ENCODE measurements at places on chromosomes 4 and X. TPM values are rescaled to one million over a fixed set of nuclear protein-coding genes. Genes with fewer than 3 reads are reported as not detected.

Gene ARR3
- polyA plus RNA-seq = not detected

Gene PLA2G12A
- 19.1 TPM for polyA plus RNA-seq

Gene TMSB15B
- 0.53 TPM for polyA plus RNA-seq

Gene NXF2
- not detected for polyA plus RNA-seq

Gene SHISA3
- 0.74 TPM for polyA plus RNA-seq

Gene GTPBP6
- 63.4 TPM for polyA plus RNA-seq

Gene F9
- polyA plus RNA-seq = not detected

Gene ANOS1
- polyA plus RNA-seq = 0.55 TPM

Gene S100G
- polyA plus RNA-seq = 0.23 TPM

Gene GSPT2
- 2.3 TPM for polyA plus RNA-seq

Gene CSAG3
- polyA plus RNA-seq = not detected

Gene ATOH1
- polyA plus RNA-seq = not detected

- DNase-seq = no peak
Measured at GRCh38 chr4:159146488-159146887, 43.6 kb downstream of the RAPGEF2 start.

DNA sequence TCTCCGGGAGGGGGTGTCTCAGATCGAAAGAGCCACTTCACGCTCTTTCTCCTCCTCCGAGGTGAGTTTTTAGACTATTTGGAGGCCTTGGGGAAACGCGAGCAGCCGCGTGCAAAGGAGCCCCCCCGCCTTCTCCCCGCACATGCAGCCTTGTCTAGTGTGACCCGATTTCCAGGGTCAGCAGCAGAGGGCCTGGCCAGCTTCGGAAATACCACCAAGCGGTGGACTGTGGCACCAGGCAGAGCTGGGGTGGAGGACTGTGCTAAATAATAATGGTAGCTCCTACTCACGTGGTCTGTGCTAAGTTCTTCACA is 79.3 kb upstream of the BCOR start:
- DNase-seq = peak; percentile 69

DNA sequence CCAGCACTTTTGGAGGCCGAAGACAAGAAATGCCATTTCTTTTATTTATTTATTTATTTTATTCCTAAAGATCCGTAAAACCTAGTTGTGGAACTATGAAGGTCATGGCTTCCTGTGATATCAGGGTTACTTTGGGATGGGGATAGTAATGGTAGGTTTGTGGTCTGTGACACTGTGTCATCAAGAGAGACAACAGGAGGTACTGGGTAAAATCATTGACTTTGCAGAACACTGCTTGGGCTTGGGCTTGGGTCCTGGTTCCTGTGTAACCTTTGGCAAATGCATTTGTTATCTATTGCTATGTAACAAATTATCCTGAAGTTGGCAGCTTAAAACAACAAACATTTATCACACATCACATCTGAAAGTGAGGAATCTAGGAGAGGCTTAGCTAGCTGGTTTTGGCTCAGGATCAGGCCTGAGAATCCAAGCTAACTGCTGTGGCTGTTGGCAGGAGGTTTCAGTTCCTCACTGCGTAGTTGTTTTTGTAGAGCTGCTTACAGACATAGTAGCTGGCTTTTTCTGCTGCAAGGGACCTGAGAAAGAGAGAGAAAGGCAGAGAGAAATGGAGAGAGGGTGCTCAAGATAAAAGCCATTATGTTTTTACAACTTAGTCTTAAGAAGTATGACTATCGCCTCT is 576.4 kb upstream of the SLIT2 start:
- no peak for DNase-seq

DNA sequence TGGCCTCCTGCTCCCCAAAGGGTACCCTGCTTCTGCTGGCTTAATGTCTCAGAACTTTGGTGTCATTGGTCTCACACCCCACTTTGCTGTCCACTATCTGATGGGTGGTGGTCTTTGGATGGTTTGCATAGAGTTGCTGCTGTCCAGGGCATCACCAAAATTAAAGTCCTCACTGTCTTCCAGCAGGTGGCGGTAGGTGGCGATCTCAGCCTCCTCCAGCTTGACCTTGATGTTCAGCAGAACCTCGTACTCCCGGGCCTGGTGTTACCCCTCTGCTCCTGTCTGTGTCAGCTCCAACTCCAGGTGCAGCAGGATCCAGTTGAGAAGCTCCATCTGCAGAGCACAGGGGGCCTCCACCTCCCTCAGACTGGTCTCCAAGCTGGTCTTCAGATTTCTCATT is 1169.5 kb upstream of the PABPC4L start:
- no peak for DNase-seq

GRCh38 chrX:123155327-123155726 is 28.8 kb upstream of the GRIA3 start:
- DNase-seq = no peak

DNA sequence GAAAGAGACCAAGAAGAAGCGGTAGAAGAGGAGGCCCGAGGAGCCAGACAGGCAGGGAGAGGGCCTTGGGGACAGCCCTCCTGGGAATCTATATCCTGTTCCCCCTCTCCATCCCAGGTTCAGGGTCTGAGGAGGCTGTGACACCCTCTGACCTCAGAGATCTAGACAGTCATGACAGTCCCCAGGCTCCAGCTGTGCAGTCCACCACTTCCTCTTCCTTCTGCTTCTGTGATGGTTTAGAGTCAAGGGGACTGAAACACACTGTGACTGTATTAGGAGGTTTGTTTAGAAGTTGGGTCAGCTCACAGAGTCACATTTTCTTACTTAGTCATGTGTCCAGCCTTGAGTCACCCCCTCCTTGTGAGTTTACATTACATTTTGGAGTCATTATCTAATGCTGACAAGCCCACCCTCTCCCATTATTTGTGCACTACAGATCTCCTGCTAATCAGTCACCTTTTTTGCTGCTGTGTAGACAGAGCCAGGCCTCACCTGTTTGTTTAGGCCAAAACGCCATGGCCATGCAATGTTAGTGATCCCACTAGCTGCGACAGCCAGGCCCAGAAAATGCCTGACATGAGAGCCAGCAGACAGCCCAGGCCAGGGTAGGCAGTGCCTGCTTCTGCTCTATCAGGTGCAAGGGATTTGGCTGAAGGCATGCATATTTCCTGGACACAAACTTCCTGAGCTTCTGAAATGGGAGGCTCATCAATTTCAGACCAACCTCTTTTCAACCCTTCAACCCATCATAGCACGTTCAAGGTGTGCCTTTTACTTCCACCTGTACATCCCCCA is 26.0 kb downstream of the MANBA start:
- DNase-seq = no peak

DNA sequence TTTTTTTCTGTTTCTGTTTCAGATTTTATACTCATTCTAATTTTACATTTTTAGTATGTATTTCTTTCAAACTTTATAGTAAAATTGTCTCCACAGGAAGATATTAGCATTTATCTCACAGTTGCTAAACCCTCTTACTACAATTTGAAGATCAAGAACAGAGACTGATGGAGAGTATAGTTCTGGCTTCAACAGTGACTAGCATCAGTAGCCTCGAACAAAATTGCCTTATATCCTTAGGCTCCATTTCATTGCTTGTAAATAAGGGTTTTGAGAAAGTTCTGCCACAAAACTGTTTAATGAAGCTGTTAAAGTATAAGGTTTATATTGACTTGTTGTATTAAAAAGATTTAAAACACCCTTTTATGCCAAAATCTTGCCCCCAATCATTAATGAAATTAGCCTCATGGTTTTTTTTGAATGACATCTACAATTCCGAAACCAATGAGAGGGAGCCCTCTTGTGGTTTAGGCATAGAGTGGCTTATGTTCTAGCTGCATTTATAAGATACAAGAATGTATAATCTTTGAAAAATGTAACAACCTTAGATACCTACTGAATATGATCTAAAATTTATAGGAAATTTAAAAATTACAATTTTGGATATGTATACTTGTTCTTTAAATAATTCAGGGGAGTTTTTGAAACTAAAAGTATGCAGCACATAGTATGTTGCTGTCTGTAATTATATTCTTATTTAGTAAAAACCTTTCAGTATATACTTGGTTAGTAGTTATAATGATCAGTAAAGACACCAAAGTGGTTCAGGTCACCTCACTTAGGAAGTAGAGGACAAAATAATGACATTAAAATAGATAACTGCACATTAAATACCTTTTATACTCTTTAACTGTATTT is 109.8 kb upstream of the HPGD start:
- no peak for DNase-seq

- DNase-seq = no peak
Measured at GRCh38 chr4:79964400-79965211, 108.4 kb downstream of the ANTXR2 start.

DNA sequence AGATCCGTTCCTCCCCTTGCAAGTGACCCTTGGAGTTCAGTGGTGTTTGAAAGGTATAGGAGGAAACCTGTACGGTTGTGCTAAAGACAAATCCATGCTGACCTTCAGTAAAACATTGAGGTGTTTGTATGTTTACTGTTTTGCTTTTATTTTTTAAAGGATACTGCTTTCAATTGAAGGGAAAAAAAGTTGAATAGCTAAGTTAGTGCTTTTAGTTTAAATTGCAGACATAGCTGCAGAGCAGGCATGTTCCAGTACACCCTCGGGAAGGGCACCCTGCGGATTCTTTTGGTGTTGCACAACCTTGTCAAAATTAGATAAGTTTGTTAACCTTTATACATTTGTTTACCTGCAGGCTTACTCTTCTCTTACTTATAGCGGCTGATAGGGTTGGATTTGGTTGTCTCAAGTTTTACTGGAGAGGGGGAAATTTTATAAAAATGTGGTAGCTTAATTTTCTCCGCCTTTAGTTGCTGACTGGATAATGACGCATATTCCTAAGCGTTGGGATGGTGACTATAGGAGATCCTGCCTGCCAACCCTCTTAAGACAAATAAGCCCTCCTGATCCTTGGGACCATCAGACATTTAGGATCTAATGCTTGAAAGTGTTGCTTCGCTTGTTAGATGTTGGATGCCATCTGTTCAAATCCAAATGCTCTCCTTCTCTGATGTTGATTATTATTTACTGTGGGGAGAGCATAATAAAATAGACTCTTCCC is 2.0 kb downstream of the RAPGEF2 start:
- DNase-seq = no peak

DNA sequence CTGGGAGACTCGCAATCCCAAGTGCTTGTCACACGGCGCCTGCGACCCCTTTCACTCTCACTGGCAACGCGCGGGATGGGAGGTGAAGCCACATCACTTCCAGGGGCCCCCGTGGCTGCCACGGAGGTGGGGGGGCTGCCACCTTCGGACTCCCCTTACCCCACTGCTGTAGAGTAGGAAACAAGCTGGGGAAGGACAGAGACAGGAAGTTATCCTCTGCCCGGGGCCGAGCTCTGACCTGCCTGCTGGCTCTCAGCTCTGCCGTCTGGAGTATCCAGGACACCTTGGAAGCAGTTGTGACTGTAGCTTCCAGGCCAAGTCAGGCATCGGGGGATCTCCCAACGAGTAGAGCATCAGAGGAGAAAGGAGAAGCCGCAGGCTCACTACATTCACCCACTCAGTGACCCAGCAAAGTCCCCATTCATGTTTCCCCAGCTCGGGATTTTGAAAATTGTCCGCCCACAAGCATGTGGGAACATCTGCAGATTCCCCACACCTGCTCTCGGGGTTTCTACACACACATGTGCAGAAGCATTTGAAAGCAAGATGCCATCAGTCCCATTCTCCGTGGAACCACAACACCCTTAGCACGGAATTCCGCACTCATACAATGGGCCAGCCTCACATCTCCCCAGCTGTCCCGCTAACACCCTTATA is 10.8 kb downstream of the PDZD4 start:
- peak; percentile 11 for DNase-seq

- DNase-seq = no peak
Measured at GRCh38 chr4:4386296-4386735, 586 bp upstream of the NSG1 start.

DNA sequence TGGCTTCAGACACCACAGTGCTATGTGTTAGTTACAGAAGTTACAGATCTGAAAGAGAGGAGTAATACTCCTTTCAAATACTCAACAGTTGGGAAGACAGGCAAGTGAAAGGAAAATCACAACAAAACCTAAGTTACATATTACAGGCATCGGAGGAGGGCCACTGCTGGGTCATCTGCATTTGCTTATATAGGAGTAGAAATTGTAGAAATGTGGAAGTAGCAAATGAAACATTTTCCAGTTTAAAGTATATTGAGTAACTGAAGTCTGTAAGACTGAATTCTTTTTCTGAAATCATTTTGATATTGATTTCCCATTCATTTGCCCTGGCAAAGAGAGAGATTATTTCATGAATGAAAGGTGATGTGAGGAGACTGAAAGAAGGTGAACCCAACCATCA is 201.7 kb downstream of the SPRY1 start:
- DNase-seq = no peak

- no peak for DNase-seq
Measured at GRCh38 chr4:149975172-149975571, 103.1 kb upstream of the DCLK2 start.

GRCh38 chrX:3501833-3502535 is 155.5 kb upstream of the MXRA5 start:
- DNase-seq = peak; percentile 51

GRCh38 chr4:181225616-181226261 is 1017.5 kb upstream of the TENM3 start:
- DNase-seq = no peak

DNA sequence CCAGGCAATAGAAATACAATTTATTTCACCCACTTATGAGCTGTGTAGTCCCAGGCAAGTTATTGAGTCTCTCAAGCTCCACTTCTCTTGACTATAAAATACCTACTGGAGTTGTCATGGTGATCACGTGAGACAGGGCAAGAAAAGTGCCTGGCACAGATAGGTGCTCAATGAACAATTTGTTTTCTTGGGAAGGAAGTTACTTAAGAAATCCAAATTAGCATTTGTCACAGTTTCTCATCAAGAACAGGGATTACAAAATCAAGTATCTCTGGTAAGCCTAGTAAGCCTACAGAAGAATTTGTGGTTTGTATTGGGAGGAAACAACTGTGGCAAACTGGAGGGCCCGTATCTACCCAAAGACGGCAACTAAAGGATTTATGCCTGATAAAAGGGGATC is 37.5 kb upstream of the RASGEF1B start:
- DNase-seq = no peak

DNA sequence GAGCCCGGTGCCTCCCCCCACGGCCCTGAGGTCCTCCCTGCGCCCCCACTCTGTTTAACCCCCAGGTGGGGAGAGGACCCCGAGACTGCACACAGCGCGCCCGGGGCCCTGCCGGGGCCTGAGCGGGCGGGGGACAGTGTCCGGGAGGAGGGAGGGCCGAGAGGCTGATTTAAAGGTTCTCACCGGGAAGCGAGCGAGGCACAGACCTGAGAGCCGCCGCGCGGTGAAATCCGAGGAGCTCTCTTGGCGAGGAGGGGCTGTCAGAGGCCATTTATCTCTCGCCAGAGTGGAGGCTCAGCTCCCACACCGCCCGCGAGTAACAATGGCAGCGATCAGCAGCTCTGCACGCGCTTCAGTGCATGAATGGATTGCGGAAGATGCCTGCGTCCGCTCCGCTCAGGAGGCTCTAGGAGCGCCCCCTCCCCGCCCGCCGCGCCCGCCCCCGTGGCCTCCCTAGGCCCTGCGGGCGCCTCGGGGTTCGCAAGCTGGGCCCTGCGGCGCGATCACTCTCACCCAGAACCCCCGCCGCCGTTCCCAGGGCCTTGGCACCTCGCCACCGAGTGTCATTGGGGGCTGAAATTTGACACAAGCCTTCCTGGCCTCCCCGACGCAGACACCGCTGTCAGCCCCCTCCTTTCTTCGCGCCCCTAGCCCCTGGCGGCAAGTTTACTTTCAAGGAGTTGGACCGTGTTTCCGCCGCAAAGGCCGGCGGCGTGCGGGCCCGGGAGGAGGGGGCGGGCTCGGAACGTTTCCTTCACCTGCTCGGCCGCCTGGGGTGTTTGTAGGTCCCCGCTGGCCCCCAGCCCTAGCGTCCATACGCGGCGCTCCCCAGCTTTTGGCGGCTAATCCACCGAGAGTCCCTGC is 48.7 kb upstream of the BCOR start:
- peak; percentile 62 for DNase-seq

- DNase-seq = no peak
Measured at GRCh38 chr4:40066651-40067050, 10.0 kb downstream of the N4BP2 start.

- DNase-seq = no peak
Measured at GRCh38 chrX:114580336-114580735, 3.5 kb upstream of the HTR2C start.
